ENCODE measurements at places on chromosomes 7 and 10.

GRCh38 chr7:39948375-39948955, 1.6 kb upstream of the CDK13 start:
- no peak for DNase-seq

DNA sequence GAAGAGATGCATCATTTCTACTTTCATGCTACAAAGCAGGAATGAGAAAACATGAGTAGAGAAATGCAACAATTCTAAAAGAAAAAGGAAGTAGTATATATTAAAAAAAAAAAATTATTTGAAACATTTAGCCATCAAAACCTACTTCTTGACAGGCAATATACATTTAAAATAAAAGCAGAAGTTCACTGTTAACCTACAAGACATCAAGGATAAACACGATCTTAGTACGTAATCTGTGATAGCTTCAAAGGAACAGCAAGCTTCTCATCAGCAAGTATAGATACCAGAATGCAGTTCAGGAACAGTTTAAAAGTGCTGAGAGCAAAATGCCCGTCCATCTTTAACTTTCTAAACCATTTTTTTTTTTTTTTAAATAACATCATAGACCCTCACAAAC, 36.9 kb downstream of the MALSU1 start:
- no peak for DNase-seq

DNA sequence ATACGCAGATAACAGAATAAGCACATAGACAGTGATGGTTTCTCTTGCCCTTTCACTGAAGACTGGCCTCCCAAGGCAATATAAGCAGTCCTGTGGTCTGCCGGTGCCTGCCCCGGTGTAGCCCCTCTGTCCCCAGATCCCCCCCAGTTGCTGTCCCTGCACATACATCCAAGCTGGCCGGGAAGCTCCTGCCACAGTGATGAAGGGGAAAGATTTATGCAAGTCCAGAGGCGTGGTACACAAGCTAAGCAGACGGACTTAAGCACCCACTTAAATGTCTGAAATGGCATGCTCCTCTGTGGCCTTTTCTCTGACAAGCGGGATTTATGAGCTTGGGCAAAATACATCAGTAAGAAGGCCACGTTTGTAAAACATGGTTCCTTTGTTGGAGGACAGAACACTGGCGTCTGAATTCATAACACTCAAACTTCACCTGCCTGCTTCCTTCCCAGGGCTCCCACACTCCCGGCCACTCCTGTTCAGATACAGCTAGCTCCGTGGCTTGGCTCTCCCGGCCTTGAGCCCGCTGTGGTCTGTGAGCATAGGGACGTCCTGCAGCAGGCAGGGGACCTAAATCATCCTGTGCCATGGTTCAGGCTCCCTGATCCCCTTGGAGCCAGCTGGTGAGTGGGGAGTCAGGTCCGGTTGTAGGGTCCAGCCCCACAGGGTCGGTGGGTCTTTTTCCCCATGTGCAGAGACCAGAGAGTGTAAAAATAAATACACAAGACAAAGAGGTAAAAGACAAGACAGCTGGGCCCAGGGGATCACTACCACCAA, 61.7 kb upstream of the PPP2R2D start:
- no peak for DNase-seq

- peak; percentile 88 for DNase-seq
Observed at GRCh38 chr7:77247206-77247850, 47.7 kb upstream of the FGL2 start.

GRCh38 chr10:104906112-104906511, 265.0 kb downstream of the SORCS3 start:
- DNase-seq = no peak

GRCh38 chr7:18647582-18647981, 152.0 kb downstream of the HDAC9 start:
- DNase-seq = no peak

DNA sequence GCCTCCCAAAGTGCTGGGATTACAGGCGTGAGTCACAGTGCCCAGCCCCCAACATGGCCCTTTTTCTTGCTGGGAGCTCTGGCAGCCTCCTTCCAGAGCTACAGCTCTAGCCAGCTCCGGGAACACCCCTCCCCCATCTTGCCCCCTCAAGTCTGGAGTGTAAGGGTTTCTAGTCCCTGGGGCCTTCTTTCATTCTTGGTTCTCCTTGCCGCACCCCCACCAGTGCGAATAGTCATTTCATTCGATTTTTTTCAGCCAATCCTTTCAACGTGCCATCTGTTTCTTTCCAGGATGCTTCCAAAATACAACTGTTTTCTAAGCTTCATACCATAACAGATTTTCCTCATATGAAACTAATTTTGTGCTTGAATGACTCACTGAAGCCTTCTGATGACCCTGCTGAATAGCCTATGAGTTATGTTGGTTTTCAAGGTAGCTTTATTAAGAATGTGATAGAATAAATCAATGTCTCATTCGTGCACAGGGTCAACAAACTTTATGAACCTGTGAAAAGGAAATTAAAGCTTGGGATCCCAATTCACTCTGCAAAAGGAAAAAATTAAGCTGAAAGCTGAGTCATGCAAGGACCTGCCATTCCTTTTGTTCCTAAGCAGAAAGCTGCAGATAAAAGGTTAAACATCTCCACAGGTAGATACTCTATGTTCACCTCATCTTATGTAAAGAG, 38.6 kb downstream of the CDC14C start:
- DNase-seq = no peak

- no peak for DNase-seq
Observed at GRCh38 chr7:30545791-30546555, 41.3 kb upstream of the GGCT start.

DNA sequence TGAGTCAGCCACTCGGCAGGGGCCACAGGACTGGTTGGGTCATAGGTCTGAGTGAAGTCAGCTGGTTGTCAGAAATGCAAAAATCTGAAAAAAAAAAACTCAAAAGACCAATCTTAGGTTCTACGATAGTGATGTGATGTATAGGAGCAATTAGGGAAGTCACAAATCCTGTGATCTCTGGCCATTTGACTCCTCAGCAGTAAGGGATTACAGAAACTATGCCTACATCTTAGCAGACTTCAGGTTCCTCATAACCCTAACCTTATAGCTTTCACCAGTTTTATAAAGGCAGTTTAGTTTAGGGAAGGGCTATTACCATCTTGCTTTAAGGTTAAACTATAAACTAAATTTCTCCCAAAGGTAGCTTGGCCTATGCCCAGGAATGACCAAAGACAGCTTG, 163.1 kb upstream of the HGF start:
- DNase-seq = no peak

DNA sequence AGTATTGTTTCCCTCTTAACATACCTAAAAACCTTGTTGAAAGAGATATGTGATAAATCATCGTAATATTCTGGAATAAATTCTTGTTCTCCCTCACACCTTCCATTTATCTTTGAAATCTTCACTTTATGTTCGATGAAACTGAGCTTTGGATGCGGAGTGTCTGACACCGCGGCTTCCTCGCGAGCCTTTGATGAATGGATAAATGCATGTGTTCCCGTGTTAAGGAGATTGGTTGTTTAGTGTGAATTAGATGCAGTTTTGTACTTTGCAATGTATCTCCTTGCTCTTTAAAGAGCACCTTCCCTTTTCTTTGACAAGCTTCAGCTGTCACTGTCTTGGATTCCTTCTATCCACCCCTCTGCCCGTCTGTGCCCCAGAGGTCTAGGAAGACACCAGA, 138.1 kb downstream of the DOCK1 start:
- no peak for DNase-seq

DNA sequence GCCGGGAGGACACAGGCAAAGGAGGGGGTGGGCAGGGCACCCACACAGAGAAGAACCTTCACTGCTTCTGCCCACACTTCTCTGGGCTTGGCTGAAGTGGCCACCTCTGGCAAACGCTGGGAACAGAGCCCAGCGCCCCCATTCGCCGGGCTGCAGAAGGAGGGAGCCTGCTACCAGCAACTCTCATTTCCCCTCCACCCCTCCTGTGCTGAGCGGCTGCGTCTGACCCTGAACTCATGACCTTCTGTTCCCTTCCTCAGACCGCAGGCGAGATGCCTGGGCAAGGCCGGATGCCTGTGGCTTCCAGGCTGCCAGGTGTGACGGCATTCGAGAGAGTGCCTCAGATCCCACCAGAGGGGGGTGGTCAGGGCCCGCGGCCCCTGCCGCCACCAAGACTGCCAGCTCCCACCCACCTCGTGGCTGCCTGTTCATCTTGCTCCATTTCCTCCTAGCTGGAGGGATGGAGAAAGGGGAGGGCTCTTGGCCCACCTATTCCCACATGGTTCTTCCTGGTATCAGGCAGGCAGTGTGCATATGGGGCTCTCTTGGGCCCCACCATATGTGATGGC, 19.8 kb downstream of the DNAJB12 start:
- DNase-seq = peak; percentile 92

DNA sequence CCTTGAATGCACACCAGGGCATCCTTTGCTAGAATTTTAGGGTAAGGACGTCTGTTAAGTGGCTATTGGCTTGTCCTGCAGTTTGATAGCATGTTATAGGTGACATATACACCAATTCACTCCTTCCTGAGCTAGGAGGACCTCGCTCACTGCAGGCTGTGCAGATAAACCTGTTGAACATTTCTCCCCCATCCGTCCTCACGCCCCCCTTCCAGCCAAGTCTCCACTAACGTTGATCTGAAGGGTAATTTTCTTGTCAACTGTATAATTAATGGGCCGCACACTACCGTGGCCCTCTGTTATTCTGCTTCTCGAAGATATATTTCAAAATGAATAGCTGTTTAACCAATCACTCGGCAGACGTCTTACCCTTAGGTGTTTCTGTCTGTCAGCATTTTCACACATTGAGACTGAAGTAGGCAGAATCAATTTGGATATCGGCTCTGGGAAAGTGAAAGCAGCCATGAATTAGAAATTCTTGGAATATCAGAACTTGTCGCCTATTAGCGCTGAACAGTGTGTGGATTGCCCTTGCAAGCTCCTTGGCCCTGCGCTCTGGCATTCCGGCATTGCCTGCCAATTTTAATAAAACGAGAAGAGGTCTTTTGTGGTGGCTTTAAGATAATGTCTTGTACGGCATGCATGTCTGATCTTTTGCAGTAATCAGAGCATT, 905.3 kb downstream of the TYW1 start:
- DNase-seq = no peak

DNA sequence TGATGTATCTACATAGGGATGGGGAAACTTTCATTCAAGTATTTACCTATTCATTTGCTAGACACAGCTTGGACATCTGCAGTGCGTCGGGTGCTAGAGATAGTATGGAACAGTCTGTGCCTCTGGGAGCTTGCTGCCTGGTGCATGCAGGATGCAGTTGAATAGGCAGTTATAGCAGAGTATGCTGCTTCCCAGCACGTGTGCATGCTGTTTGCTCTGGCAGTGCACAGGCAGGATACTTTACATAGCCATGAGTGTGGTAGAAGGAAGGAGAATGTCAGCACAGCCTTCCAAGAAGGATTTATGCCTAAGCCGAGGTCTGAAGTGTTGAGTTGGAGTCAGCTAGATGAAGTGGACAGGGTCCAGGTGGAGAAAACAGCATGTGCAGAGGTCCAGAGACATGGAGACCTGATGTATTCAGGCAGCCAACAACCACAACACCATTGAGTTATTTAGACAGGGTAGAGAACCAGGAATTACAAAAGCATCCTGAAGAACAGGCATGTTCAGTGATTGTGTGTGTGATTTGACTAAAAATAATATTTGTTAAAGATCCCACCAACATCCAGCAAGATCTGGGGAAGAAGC, 8.1 kb downstream of the MAP3K8 start:
- DNase-seq = no peak

- DNase-seq = no peak
Observed at GRCh38 chr7:27462575-27463270, 200.0 kb downstream of the HIBADH start.

DNA sequence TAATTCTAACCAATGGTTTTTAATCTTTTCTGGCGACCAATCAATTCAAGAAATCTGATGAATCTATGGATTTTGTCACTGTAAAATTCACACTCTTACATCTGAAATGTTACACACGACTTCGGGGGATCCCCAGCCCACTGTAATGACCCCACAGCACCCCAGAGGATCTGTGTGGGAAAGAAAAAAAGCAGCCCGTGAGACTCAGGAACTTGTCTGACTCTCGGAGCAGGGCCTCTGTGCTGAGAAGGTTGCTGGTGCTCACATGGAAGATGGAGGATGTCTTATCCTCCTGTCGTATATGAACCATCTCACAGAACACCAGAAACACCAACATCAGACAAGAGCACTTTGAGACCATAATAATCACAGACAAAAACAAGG, 228.4 kb upstream of the INHBA start:
- no peak for DNase-seq

DNA sequence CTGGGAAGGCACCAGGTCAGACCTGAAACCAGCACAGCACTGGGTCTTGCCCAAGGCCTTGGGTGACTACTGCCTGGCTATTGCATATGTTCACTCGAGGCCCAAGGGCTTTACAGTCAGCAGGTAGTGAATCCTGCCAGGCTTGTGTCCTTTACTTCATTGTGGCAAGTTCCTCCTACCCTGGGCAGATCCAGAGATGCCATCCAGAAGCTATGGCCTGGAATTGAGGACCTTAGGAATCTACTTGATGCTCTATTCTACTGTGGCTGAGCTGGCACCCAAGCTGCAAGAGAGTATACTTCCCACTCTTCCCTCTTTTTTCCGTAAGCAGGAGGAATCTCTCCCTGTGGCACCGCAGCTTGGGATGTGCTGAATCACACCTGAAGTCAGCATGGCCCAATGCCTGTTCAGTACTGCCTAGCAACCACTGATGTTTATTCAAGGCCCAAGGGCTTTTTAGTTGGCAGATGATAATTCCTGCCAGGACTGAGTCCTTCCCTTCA, 246.7 kb upstream of the CTBP2 start:
- DNase-seq = no peak

DNA sequence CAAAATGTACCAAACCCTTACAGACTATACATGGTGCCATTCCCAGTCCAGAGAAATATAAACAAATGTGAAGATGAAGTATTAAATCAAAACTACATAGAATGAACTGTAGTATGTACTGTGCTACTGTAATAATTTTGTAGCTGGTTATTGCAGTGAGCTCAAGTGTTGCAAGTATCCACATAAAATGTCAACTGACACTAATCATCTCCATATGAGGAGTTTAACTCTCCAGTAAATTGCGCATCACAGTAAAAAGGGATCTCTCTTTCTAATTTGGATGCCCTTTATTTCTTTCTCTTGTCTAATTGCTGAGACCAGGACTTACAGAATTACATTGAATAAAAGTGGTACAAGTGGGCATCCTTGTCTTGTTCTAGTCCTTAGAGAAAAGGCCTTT, 165.5 kb downstream of the CPED1 start:
- no peak for DNase-seq

GRCh38 chr10:49606981-49607535, 3.1 kb upstream of the SLC18A3 start:
- DNase-seq = peak; percentile 61

DNA sequence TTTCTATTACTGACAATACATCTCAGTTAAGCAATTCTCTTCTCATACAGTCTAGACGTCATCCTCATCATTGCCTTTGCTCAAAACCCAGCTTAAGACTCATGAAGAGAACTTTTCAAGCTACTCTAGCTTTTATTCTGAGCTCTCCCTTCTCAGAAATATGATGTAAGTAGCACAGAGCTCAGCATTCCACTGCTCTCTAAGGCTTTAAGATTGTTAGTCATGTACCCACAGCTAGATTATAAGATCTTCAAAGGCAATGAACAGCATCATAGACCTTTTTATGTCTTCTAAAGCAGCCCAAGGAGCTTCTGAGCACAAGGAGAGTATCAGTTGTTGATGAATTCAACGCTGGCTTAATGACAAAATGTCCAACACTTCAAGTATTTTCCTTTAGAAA, 119.3 kb downstream of the NRP1 start:
- no peak for DNase-seq

GRCh38 chr7:71329030-71329660, 197.2 kb downstream of the GALNT17 start:
- no peak for DNase-seq

- no peak for DNase-seq
Observed at GRCh38 chr10:110775020-110775375, 96.7 kb upstream of the PDCD4 start.
